ENCODE measurements at places on chromosomes 3 and 15.

- DNase-seq: no peak
Observed at GRCh38 chr15:100528833-100529428, at the start of gene CERS3. CERS3 (minus strand) TSS chr15:100528950; CDS start chr15:100501849, 27,101 bp downstream.

DNA sequence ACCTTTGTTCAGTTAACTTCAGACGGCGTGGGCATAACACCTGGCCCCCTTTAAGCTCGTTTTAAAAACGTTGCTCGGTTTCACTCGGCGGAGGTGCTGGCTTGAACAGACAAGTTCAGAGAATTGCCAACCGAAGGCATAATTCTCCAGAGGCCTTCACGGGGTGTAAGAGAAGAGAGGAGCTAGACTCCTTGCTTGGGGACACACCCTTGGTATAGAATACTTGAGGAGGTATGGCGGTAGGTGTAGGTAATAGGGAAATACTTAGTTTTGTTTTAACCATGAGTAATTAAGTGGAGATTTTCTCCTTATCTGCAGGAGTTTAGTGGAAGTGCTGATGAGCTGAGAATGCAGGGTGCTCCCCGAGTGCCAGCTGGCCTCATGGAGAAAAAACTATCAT is 921 bp downstream of the FBXL2 start:
- no peak for DNase-seq

- no peak for DNase-seq
Observed at GRCh38 chr3:155153242-155154186, 73.4 kb downstream of the MME start.

GRCh38 chr3:56862352-56863062 is 60.8 kb upstream of the ARHGEF3 start:
- no peak for DNase-seq

- DNase-seq: no peak
Observed at GRCh38 chr3:4982773-4983738, 3.8 kb downstream of the BHLHE40 start.

DNA sequence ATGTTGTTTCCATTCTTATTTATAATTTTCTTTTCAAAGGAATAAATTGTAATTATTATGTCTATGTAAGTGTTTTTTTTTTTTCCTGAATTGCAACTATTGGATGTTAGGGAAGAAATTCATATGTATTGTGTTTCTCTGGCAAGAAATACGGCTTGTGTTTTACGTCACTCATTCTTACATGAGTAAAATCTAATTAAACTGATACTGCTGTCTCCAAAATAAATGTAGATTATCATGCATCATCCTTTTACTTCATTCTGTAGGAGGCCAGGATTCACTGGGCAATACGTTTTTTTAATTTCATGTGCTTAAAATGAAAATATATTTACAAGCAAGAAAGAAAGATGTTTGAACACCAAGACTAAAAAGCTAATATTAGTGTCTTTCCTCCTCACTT is 590.8 kb downstream of the OTOL1 start:
- DNase-seq: no peak

DNA sequence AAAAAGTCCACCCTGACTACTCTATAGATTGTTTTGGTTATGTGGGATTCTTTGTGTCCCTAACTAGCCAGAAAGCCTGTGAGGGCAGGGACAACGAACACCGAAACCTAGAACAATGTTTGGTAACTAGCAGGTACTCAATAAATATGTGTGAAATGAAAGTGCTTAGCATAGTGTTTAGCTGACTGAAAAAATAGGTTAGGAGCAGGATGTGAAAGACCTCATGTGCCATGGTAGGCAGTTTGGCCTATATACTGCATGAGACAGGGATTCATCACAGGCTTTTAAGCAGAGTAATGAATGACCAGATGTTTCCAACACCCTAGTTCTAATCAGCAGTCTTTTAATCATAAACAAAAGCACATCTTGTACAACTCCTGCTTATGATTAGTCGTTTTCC is 64.2 kb downstream of the MYO5A start:
- no peak for DNase-seq

GRCh38 chr3:274927-275326 is 78.4 kb downstream of the CHL1 start:
- DNase-seq: no peak

- DNase-seq: no peak
Observed at GRCh38 chr3:53754325-53754724, 91.9 kb downstream of the CHDH start.
